Panc1 (cell line): ENCODE measurements at places on chromosomes 16 and 17. TPM values are rescaled to one million over a fixed set of nuclear protein-coding genes. Genes with fewer than 3 reads are reported as not detected.

DNA sequence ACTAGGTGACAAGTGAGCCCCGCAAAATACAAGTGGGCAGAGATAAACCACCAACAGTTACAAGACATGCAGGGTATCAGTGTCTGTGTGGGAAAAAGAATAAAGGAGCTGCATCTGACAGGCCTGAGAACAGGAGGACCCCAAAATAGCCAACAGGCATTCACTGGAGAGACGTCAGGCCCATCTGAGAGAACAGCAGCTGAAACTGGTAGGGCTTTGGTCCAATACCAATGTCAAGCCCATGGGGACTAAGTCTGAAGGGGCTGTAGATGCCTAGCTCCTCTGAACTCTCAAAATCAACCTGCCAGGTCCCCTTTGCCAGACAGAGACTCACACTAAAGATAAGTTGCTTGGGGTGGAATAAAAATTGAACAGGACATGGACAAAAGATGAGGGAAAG lies 30.5 kb upstream of the TANC2 start:
- DNase-seq, result no peak

Gene CNGB1
- not detected for total RNA-seq

Gene CLEC18B
- total RNA-seq, result not detected

DNA sequence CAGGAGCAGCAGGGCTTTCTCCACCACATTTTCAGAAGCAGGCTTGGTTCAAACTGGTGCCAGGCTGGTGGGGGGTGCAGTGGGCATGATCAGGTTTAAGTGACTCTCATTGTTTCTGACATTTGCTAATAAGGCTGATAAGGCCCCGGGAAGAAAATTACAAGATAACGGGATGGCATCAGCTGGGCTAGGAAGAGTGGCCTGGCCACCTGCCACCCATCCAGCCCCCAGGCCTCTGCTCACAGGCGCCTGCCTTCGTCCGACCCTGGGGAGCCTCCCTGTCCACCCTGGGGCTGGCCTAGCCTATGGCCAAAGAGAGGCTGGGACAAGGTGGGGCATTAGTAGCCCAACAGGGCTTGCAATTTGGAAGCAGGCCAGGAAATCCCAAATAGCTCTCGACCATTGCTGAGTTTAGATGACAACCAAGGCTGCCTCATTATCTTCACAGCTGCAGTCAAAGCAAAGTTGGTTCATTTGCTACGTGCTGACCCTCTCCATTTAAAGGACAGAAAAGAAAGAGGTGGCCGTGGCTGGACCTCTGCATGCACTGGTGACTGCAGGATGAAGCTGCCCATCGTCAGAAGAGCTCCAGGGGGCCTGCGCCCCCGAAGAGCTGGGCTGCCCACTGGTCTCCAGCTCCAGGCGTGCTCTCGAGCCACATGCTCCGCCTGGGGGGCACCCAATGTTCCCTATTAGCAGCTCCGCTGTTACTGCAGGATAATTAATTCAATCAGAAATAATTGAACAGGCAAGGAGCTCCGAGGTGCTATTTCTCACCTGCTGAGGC lies 44.9 kb downstream of the PEMT start:
- DNase-seq, result no peak

GRCh38 chr17:4477255-4477791 lies 21.4 kb upstream of the SPNS2 start:
- no peak for DNase-seq

Gene GNG13
- total RNA-seq, result 0.23 TPM

GRCh38 chr17:10295728-10296343 lies 77.0 kb downstream of the MYH13 start:
- peak; percentile 22 for DNase-seq

Gene SNAI3
- total RNA-seq, result not detected

- no peak for DNase-seq
These were observed 19.4 kb downstream of the KLHL36 start for GRCh38 chr16:84667600-84668309.

DNA sequence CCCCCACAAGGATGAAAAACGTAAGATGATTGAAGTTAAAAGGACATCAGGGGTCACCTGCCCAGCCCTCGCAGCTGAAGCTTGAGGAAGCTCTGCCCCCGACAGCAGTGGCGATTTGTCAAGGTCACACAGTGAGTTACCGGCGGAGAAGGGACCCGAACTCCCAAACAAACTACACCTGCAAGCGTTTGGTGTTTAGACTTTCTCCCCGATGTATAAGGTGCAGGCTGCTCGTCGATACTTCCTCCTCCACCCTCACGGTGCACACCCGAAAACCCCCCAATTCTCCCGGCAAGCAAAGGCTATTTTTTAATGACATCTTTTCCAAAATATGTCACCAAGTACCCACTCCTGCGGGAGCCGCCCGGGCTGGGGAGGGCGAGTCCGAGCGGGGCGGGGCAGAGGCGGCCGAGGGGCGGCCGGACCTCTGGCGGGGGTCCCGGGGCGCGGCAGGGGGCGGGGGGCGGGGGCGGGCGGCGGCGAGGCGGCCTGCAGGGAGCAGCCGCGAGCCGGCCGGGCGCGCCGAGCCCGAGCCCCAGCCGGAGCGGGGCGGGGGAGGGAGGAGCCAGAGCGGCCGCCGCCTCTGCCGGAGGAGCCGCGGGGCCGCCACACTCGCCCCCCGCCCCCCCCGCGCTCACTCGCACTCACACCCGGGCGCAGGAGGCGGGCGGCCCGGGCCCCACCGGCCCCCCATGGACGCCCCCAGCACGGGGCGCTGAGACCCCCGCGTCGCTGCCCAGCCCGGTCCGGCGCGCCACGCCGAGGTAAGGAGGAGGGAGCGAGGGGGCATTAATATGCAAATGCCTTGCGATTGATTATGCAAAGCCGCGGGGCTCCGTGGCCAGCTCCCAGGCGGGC lies at the start of gene THRA:
TSS of gene THRA (plus strand) at position 637 of the 858 bp plus-strand sequence. CDS start 11,524 bp downstream, outside the sequence.
- no peak for DNase-seq

DNA sequence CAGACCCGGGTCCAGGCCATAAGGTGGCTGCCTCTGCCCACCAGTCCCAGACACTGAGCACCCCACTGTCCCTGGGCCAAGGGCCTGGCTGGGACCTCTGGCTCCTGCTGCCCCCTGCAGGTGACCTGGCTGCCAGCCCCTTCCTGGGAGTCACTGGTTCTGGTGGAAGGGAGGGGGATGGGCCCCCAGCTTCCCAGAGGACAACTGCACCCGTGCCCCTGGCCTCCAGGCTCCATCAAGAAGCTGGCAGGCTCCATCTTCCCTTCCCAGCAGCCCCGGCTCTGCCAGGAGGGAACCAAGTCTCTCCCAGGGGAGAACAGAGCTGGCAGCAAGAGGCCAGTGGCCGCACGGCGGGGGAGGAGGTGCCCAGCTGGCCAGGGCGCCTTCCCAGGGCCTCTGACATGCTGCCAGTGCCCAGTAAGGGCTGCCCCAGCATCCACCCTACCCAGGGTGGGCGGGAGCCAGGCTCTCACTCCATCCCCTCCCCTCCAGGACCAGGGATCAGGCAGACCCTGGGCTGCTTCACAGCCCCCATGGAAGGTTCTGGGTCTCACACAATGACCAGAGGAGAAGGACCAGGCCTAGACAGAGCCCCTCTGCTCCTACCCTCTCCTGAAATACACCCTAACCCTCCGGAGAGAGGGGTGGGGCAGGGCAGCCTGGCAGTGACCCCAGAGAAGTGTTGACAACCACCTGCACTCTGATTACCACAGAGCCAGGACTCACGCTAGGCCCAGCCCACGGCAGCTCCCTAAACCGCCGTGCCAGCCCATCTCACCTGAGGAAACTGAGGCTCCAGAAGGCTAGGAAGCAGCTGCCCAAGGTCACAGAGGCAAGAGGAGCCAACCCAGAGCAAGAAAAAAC lies 3.6 kb downstream of the CLUH start:
- DNase-seq, result no peak

GRCh38 chr17:79408251-79408650 lies 202.6 kb downstream of the RBFOX3 start:
- no peak for DNase-seq
